ENCODE measurements at places on chromosomes 5 and 9.

- no peak for DNase-seq
Observed at GRCh38 chr5:160463740-160464465, 42.2 kb downstream of the PTTG1 start.

DNA sequence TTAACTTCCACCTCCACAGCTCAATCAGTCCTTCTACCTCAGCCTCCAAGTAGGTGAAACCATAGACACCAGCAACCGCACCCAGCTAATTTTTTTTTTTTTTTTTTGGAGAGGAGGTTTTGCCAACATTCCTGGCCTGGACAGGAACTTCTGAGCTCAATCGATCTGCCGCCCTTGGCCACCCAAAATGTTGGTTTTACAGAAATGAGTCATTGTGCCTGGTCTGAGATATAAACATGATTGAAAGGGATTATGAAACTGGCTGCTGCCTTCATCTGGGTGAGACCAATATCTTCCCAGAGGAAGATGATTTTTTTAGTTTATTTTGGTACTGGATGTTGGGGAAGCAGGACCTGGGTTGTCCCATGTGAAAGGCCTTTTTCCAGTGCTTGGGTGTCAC, 9.2 kb downstream of the TAF11L12 start:
- DNase-seq: no peak

DNA sequence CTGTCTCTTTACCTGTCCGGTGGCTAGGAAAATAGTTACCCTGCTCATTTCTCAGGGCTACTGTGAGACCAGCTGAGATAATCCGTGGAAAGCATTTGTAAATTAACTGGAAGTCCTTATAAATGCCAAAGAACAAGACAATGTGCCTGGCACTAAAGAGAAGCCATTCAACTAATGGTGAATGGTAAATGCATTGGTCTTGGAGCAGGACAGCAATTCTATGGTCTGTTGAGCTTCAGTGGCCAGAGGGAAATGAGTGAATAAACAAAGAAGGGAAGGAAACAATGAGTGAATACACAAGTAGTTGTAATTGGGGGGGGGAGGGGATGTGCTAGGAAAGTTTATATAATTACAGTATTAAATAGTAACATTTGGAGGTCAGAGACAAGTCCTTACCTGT, 353.6 kb downstream of the SEMA5A start:
- no peak for DNase-seq

- DNase-seq: no peak
Observed at GRCh38 chr9:136078498-136079011, 16.5 kb downstream of the NACC2 start.

GRCh38 chr5:136070486-136071285, 41.9 kb downstream of the TGFBI start:
- no peak for DNase-seq

- no peak for DNase-seq
Observed at GRCh38 chr9:134333234-134333873, 7.1 kb downstream of the RXRA start.

GRCh38 chr9:78131969-78132700, 100.5 kb upstream of the GNAQ start:
- no peak for DNase-seq

DNA sequence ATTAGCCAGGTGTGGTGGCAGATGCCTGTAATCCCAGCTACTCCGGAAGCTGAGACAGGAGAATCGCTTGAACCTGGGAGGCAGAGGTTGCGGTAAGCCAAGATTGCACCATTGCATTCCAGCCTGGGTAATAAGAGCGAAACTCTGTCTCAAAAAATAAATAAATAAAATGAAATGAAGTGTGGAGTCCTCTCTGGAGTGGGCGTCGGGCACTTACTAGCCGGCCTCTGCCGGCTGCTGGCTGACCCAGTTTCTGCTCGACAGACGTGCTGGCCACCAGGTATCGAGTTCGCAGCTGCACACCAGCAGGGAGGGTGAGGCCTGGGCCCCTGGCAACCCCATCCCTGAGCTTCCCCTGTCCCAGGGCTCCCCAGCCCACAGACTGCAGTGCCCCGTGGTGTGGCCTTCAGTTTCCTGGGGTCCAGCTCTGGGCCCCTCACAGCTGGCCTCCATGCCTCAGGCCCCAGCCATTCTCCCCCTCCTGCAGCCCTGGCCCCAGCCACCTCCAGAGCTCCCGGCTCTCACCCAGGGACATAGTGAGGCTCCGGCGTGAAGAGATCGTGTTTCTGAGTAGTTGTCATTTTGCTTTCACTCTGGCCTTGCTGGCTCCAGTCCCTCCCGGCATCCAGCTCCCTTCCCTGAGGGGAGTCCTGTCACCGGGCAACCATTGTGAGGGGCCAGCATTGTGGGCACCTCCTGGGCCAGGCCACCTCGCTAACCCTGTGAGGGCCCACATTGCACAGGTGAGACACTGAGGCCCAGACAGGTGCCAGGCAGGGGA, 3.8 kb upstream of the STPG3 start:
- DNase-seq: no peak

DNA sequence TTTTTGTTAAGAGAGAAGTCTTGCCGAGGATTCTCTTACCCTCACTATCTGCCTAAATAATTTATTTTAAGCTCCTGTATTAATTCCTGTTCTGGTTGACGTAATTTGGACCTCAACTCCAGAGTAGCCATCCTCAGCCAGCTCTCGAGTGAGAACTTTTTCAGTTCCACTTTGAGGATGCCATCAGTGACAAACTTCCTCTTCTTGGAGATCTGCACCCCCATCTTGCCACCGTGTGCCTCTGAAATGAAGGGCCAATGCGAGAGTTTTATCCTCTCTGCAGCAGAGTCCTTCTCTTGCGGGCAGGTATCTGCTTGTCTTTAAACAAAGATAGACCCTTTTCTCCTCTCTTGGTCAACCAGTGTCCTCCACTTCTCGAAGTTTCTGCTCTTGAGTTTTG, 19.5 kb upstream of the TMEM174 start:
- DNase-seq: no peak

- DNase-seq: no peak
Observed at GRCh38 chr9:74173284-74173683, 323.9 kb upstream of the RORB start.

DNA sequence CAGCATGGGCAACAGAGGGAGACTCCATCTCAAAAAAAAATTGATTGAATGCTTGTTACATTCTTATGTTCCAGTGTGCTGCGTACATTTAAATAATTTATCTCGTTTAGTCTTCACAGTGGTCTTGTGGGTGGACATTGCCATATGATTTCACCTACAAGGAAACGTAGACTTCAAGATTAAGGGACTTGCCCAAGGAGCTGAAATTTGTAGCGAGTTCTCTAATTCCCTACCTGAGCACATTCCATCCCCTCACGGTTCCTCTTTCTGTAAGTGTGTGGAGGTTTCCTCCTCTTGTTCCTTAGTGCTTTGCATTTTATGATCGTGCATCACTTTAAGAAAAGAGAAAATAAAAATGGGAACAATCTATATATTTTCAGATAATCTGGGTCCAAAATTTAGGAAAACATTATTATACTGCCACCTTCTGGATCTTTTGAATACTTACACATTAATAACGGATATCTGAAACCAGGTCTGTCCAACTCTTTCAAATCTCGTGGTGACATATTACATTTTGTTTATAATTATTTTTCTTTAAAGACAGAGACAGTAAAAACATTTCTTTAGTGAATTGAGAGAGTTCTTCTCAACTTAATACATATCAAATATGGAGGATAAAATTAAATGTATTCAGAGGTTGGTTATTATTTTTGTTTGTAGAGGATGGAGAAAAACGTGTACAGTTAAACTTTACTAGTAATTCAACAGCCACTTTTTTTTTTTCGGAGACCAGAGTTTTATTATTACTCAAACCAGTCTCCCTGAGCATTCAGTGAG, 29.9 kb upstream of the C7 start:
- no peak for DNase-seq

GRCh38 chr5:40268088-40268487, 411.6 kb upstream of the PTGER4 start:
- no peak for DNase-seq

DNA sequence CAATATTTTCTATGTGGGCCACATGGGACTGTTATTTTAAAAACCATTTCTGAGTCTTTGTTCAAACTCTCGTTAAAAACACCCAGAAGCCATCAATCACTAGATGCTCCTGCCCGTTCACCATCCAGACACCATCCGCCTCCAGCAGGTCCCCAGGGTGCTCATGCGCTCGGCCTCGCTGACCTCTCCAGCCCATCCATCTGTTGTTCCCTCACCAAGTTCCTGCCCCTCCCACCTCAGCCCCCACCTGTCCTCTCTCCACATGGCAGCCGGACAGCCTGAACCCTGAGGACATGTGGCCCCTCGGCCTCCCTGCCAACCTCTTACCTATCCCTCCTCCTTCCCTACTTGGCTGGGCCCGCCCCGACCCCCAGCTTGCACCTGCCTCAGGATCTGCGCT, 31.6 kb downstream of the NSUN2 start:
- no peak for DNase-seq

DNA sequence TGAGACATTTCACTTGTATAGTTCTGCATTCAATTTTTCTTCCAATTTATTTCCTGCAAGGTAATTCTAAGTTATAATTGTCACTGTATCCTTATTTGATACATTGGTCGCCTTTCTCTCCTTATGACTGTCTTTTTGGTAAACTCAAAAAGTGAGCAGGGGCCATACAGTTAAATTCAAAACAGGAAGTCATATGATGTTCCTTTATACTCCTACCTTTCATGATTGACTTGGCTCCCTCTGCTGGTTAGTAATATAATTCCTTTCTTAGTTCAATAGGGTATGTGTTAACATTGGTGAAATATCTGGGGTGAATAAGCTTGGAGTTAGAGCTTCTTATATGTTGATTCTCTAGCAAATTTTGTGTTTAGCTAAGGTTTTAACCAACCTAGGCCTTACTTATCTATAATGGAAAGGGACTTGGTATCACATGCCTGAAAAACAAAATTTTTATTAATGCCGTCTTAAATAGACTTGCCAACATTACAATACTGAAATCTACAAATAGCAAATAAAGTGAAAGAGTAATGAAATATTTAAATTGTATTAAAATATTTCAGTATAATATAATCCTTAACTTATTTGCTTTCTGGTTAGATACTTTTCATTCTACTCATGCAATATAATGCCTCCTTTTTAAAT, 6.0 kb upstream of the NIPBL start:
- no peak for DNase-seq

DNA sequence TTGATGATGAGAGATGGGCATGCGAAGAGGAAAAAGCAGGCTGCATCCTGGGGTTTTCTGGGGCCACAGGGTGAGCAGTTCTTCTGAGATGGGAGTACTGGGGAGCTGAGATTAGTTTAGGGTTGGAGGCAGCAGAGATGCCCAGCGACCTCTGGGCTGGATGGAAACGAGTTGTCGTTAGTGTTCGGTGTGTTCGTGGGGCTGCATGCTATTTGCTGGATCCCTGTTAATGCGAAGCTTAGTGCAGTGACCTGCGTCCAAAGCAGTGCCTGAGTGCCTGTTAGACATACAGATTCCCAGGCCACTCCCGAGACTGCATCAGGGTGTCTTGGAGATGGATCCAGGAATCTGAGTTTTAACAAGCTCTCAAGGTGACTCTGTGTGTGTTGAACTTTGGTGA, 201.3 kb downstream of the CACNA1B start:
- no peak for DNase-seq

Measured in stimulated activated CD8-positive, alpha-beta memory T cell treated with anti-CD3 and anti-CD28 coated beads, Interleukin-7, amount 100 ng/mL, for 24 hours (primary cell).